ENCODE measurements at places on chromosomes 12 and 14.

- peak; percentile 80 for DNase-seq
Observed at GRCh38 chr14:88005050-88005481, at the start of gene GPR65. GPR65 (plus strand) TSS chr14:88005135; CDS start chr14:88010848, 5,713 bp downstream.

DNA sequence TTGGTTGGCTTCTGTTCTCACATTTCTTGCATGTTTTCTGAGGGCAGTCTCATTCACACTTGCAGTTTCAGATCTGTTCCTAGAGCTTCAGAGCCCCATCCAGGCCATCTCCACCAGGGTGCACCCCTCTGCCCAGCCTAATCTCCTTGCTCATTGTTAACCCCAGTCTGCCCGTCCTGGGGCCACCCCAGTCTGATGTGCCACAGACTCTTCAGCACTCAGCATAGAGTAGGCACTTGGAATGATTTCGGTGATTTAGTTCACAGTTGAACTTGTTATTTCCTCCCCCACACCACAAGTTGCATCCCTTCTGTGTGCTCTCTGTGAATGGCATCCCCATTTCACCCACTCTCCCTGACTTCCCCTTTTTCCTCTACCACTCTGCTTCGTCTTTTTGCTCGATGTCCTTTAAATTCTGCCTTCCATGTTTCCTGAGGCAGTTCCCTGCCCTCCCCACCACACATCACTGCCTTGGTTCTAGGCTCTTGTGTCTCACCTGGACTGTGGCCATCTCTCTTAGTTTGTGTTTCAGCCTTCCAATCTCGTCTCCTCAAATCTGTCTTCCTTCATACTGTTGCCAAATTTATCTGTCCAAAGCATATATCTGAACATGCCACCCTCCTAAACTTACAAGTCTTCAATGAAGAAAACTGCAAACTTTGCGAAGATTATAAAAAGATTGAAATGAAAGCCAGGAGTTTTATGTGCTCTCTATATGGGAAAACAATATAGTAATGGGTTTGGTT lies 41.5 kb downstream of the ANO6 start:
- no peak for DNase-seq

GRCh38 chr12:2094597-2094996 lies 41.8 kb downstream of the CACNA1C start:
- no peak for DNase-seq

DNA sequence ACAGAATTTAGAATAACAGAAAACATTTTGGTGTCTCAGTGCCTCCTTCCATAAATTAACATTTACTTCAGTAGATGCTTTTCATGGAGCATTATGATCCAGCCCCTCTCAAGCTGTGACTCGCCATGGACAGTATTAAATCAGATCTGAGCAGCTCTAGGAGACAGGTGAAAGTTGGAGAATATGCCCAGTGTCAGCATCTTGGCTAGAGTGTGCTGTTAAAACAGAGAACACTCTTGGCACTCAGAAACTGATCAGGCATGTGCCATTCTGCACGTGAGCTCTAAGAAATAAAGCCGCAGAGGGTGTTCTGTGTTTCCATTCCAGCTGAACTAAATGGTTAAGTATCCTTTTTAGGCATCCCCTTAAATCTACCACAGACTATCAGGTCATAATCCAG lies 68.0 kb downstream of the DIP2B start:
- DNase-seq, result no peak

DNA sequence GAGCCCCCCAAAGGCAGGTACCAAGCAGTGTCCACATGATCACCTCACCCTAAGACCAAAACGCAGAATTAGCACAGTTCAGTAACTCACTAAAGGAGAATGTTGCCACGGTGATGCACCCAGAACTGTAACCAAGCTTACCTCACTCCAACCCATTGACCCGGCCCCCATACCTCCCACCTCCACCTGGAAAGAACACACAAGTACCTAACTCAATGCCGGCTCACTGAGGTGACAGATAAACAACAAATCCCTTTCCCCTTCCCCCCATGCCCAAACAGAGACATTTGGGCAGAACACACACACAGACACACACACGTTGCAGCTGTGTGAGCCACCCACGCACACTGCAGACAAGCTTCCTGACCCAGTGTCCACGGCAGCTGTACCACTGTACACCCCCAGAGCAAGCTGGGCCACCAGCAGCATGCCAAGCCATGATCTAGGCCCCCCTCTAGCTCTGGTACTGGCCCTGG lies 1.3 kb downstream of the RAPGEF3 start:
- DNase-seq, result no peak

- DNase-seq, result no peak
Observed at GRCh38 chr12:3712209-3712992, 40.5 kb downstream of the CRACR2A start.

DNA sequence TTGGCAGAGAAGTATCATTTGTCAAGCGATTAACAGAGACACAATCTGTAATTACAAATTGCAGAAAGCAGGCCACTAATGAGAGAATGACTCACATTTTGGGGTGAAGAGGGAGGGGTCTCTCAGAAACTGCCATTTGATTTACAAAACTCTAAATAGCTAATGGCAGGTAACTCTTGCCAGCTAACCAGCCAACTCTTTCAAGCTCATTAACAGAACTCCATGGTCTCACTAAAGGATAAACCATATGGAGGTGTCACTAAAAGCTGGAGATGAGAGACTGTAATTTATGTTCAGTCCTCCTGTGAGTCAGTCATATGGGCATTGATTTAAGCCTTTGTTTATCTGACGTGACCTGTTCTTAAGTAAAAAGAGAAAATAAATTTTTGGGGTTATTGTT lies 336.4 kb downstream of the FOXG1 start:
- no peak for DNase-seq

GRCh38 chr14:47438650-47439140 lies 236.7 kb downstream of the MDGA2 start:
- no peak for DNase-seq

- DNase-seq, result no peak
Observed at GRCh38 chr12:55702861-55703260, 4.8 kb downstream of the ITGA7 start.

DNA sequence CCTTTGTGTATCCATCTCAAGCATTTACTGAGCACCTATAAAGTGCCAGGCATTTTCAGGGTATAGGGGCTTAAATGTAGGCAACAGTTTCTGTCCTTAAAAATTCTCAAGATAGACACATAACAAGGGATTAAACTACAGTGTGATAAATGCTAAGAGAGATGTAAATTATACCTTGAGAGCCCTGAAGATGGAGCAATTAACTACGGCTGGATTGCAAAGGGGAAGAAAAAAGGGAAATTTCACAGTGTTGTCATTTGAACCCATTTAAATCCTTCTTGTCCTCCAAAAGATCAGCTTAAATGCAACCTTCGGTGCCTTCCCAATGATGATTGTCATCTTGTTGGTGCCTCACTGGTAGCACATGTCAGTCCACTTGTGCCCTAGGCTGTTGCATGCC lies 11.5 kb upstream of the IL26 start:
- no peak for DNase-seq

DNA sequence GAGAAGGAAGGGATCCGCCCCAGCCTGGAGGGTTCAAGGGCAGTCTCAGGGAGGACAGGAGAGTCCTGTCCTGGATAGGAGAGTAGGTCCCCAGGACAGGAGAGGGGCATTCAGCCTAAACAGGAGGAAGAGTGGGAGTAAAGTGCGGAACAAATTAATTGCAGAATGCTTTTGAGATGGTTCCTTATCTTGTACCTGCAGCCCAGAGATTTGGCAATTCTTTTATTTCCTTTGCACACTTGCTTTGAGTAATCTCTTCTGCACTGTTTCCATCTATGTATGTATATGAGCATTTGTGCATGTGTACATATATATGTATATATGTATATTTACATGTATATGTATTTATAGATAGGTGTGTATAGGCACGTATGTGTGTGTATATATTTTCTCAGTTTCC lies 22.7 kb downstream of the PLEK2 start:
- no peak for DNase-seq

GRCh38 chr12:52190860-52191729 lies 719 bp downstream of the KRT80 start:
- no peak for DNase-seq

- DNase-seq, result no peak
Observed at GRCh38 chr14:24889843-24890242, 160.1 kb downstream of the STXBP6 start.

GRCh38 chr12:102950950-102951619 lies 6.4 kb upstream of the ASCL1 start:
- DNase-seq, result no peak

- DNase-seq, result no peak
Observed at GRCh38 chr12:93223440-93224426, 154.0 kb upstream of the NUDT4 start.

GRCh38 chr14:60184905-60185555 lies 19.8 kb upstream of the DHRS7 start:
- DNase-seq, result no peak

GRCh38 chr14:23522643-23523198 lies 28.8 kb downstream of the ZFHX2 start:
- no peak for DNase-seq

GRCh38 chr12:30440826-30441602 lies 254.7 kb downstream of the IPO8 start:
- DNase-seq, result no peak

DNA sequence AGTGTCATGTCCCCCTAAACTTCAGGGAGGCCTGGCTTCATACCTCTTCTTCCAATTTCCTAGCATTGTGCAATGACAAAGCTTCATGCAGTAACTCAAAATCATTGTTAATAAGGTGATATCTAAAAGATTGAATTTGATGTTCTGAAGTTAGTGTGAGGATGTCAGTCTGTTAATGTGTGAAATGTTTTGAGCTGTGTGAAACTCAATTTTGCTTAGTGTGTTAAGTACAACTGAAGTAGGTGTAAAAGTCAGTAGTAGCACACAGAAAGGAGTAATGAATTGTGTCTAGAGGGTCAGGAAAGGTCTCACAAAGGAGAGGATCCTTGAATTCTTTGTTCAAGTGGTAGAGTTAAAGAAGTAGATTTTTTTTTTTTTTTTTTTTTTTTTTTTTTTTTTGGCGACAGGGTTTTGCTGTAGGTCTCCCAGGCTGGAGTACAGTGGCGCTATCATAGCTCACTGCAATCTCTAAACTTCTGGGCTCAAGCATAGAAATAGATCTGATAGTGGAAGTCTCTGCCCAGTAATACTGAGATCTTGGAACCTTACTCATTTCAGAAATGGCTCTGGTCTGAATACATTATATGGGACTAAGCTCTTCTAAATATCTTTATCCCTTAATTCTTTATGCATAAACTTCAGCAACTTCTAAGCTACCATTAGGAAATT lies 63.9 kb downstream of the FUT8 start:
- no peak for DNase-seq

DNA sequence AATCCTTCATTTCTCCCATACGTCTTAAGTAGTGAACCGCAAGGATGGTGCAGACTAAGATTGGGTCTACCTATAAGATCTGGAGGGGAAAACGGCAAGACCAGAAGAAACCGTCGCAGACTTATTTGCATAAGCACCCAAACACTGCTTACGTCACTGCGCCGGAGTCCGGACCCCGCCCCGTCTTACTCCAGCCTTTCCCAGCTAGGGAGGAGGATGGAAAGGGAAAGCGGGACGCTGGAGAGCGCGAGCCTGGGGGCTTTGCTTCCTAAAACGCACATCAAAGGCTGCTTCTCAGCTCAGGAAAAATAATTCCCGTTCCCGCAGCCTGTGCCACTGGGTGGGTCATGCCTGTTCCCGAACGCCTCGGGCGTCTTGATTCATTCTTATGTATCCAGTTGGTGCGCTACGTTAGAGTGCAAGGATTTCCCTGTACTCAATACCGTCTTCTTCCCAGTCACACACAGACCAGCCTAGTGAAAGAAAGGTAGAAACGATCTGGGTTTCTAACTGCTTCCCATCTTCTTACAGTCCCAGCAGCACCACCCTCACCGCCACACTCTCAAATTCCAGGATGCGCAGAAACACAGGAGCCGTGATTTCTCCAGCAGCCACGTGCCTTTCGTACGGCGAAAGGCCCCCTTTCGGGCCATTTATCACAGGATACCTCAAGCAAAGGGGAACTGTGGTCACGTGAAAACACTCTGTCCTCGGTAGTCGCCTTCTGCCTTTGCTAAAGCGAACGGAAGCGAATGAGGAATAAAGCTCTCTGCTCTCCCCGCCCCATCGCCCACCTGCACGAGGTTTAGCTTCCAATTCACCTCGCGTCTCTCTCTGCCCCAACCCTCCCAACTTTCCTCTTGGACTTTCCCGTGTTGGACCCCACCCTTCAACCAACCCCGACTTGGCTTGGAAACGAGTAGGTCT lies 1.1 kb downstream of the SLC6A15 start:
- DNase-seq, result no peak

- peak; percentile 45 for DNase-seq
Observed at GRCh38 chr14:104689109-104689880, at the start of gene INF2. INF2 (plus strand) TSS chr14:104689618; CDS start chr14:104701366, 11,748 bp downstream.

- peak; percentile 45 for DNase-seq
Observed at GRCh38 chr14:106039400-106039799, 513.0 kb downstream of the TMEM121 start.
